ENCODE measurements at places on chromosomes 2 and 18.

DNA sequence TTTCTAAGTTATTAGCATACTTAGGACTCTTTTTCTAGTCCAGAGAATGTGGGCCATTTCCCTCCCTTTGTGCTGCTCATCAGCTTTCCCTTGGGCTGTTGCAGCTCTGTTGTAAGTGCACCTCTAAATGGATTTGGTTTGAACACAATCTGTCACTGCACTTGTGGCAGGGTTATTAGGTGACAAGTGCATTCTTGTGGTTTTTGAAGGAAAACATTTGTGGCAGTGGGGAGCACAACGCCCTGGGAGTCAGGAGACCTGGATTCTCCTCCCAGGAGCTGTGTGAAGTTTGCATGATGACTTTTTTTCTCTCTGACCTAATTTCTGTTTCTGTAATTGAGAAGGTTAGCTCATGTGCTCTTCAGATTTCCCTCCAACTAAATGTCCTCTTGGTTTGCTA lies 630.9 kb upstream of the FAM98A start:
- no peak for DNase-seq

DNA sequence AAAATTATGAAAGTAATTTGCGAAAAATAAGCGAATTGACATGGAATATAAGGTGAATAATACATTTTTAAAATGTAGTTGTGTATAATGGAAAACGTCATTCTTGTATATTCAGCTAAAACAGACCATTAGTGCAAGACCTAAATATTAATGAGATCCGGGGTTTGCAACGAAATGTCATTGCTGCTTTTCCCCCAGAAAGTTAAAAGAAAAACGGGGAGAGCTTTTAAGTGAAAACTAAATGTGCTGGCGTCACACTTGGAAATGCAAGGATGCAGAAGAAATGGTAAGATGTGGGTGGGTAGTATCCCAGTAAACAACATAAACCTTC lies 491 bp upstream of the SGO2 start:
- DNase-seq: no peak

DNA sequence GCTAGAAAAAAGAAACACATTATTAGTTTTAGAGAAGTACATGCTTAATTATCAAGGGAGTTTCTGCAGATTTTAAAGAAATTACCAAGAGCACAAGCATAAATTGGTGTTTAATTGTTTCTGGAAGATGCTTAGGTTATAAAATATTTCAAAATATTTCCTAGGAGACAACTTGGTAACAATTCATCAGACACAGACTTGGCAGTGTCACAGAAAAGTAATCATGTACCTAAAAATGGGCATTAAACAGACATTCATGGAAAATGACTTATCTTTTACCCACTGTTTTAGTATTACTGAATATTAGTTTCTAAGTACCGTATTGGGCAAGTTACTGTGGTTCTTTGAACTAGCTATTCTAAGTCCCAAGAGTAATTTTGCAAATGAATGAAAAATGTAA lies 428.8 kb upstream of the LYPD1 start:
- no peak for DNase-seq

DNA sequence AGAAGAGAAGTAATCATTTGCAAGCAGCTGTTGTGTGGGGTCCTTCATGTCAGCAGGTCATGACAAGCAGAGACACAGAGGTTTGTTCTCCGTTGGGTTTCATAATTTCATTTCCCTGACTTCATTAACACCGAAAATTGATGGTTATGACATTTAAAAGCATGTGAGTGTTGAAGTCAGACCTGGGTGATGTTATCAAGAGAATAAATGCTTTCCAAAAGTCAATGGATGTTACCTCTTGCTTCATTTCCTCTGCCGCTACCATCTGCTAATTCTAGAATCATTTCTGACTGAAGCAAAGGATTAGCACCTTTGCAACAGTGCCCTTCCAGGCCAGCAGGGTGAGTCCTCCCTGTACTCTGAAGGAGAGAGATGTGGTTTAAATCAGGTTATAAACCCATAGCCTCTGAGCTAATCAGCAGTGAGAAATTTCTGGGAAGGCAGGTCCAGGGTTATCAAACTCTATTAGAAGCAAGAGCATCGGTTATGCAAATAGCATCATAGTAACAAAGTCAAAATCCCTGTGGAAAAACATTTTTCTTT lies 446.2 kb downstream of the PIK3C3 start:
- no peak for DNase-seq

DNA sequence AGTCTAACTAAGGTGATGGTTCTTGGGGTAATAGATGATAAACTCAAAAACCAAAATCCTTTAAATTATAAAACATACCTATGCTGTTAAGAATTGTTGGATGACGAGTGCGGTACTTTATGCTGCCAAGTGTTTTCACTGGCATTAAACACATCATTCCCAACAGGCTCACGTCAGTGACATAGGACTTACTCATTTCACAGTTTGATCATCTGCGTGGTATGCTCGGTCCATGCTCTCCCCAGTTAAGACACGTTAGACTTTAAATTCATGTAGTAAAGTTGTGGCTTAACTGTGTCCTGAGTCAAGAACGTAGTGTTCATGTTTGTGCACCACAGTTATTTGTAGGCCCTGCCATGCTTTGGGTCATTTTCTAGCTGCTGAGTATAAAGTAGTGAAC lies 125.6 kb upstream of the MYT1L start:
- no peak for DNase-seq

DNA sequence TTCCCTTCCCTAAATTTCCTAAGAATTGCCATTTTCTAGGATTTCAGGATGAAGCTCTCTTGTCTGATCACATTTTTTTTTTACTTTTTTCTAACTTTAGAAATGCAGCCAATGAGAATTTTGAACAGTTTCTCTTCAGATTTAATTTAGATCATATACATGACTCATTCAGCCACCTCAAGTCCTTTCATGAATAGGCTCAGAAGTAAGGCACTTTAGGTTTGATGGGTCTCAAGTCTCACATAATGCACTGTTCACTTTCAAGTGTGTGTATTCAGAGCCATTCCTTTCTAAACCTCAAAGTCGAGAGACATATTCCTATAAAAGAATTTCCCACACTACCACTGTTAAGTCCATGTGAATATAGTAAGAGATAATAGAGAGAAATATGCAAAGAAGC lies 614.1 kb upstream of the VRK2 start:
- DNase-seq: no peak

GRCh38 chr18:8081872-8082553 lies 514.9 kb downstream of the PTPRM start:
- DNase-seq: no peak

GRCh38 chr18:24019641-24020331 lies 5.2 kb downstream of the TTC39C start:
- no peak for DNase-seq

DNA sequence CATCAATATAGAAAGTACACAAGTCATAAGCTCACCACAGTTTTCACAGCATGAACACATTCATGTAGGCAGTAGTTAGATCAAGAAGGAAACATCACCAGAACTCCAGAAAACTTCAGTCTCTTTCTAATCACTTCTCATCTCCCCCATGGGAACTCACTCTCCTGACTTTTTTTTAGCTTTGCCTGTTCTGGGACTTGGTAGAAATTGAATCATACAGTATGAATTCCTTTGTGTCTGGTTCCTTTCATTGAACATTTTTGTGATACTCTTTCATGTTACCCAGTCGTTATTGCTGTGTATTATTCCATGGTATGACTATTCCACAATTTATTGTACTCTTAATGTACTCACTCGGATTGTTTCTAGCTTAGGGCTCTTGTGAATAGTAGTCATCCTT lies 160.2 kb downstream of the TAF4B start:
- DNase-seq: no peak

DNA sequence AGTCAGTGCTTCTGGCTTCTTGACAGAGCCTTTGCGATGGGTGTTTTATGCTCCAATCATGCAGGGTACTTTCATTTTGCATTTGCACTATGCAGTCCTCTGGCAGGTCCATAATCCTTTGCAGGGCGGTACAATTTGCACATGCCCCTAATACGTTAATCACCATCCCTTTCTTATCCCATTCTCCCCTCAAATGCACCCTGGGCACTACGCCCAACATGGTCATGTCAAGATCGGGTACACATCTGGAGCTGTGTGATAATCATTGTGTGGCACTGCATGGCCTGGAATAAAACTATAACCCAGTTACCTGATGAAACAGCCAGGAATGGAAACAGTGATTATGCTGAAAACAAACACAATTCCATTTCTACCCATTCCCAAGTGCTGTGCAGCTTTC lies 27.7 kb downstream of the LOXHD1 start:
- DNase-seq: no peak
